GM12865 (cell line): ENCODE measurements at places on chromosomes 5 and 9.

- no peak for DNase-seq
Observed at GRCh38 chr5:82859451-82860140, 217.6 kb downstream of the TMEM167A start.

DNA sequence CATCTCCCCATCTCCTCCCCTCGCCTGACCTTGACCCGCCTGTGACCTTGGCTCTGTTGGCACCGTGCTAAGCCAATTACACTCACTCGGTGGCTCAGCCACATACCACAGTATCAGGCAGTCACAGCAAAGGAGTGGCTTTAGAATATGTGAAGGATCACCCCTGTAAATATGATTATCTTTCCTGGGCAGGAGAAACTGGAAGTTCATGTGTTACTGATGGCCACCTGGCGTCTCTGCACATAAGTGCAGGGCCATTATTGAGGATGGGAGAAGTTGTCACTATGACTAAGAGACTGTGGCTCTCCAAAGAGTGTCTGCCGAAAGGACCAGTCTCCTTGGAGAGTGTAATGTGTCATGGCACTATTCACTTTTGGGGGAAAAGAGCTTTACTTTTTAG is 116.9 kb upstream of the S1PR3 start:
- DNase-seq = no peak

DNA sequence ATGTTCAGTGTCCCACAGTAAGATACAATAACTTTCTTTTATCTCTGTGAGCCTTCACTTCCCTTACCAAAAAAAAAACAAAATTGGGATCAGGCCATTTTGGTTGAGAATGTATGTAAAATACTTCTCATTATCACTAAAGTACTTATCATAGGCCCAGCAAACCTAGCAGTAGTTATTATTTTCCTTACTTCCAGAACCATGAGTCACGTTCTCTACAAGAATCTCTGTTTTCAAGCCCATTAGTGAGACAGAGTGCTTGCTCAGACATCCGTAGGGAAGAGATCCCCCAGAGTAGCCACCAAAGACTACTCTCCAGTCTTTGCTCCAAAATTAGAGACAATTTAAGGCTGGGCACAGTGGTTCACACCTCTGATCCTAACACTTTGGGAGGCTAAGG is 103.9 kb upstream of the NR5A1 start:
- no peak for DNase-seq

- no peak for DNase-seq
Observed at GRCh38 chr9:96460882-96461281, 10.9 kb downstream of the HABP4 start.

DNA sequence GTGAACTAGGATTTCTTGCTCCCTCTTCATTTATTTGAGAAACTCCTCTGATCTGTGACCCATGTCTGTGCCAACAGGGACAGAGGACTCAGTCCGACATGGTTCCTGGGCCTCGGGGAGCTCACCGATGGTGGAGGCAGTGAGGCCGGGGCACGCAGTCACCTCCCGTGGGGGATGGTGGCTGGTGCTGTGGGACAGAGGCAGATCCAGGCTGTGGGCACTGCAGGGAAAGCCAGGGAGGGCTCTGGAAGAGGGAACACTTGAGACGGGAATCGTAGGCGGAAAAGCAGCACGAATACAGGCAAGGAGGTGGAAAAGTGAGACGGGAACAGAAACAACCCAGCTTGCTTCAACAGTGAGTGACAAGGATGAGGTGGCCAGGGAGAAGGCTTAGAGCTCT is 127.8 kb downstream of the GABBR2 start:
- no peak for DNase-seq

DNA sequence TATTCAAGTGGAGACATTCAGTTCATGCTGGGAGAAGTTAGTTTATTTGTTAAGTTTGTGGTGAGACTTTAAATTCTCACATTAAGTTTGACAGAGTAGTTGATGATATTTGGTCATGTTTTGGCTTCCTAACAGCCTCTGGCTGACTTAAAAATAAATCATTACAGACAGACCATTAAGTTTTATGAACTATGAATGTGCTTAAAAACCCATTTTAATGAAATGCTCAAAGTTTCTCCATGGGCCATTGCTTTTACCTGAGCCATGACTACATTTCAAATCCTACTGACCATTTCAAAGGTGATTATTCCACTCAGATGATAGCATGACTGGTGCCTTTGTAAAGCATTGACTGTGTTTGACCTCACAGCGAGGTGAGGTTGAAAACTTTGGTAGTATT is 192.7 kb downstream of the LRRC70 start:
- DNase-seq = no peak

DNA sequence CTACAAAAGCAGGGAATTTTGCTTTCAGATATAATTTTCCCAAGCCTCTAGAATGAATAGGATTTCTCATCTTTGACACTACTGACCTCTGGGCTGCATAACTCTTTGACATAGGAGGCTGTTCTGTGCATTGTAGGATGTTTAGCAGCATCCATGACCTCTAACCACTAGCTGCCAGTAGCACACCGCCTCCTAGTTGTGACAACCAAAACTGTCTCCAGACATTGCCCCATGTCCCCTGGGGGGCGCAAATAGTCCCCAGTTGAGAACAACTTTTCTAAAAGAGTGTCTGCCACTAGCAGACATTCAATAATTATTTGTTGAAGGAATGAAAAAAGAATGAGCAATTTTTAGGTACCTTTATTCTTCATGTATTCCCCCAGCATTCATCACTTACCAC is 51.8 kb downstream of the POU4F3 start:
- peak; percentile 14 for DNase-seq

DNA sequence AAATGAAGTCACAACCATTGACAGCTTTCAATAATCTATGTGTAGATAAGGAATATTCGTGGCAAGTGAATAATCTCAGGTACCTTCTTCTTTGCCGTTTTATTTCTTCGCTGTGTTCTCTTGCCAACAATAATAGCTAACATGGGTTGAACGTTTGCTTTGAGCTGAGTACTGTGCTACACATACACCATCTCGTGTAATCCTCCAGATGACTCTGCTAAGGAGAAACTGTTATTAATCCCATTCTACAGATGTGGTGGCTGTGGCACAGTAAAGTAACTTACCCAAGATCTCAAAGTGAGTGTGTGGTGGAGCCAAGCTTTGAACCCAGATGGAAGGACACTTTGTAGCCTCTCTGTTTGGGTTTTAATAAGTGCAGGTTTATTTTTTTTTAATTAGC is 179.7 kb downstream of the C9orf152 start:
- no peak for DNase-seq
